ENCODE measurements at places on chromosomes 2 and 18.

GRCh38 chr18:32735781-32736180, 37.0 kb downstream of the KLHL14 start:
- DNase-seq, result peak; percentile 74

DNA sequence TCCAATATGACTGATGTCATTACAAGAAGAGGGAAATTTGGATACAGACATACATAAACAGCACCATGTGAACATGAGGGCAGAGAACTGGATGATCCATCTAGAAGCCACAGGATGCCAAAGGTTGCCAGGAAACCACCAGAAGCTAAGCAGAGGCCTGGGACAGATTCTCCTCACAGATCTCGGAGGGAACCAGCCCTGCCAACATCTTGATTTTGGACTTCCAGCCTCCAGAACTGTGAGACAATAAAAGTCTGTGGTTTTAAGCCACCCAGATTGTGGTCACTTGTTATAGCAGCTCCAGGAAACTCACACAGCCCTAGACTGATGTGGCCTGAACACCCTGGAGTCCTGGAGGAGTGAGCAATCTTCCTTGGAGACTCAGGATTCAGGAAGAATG, 351.6 kb downstream of the EIPR1 start:
- no peak for DNase-seq

DNA sequence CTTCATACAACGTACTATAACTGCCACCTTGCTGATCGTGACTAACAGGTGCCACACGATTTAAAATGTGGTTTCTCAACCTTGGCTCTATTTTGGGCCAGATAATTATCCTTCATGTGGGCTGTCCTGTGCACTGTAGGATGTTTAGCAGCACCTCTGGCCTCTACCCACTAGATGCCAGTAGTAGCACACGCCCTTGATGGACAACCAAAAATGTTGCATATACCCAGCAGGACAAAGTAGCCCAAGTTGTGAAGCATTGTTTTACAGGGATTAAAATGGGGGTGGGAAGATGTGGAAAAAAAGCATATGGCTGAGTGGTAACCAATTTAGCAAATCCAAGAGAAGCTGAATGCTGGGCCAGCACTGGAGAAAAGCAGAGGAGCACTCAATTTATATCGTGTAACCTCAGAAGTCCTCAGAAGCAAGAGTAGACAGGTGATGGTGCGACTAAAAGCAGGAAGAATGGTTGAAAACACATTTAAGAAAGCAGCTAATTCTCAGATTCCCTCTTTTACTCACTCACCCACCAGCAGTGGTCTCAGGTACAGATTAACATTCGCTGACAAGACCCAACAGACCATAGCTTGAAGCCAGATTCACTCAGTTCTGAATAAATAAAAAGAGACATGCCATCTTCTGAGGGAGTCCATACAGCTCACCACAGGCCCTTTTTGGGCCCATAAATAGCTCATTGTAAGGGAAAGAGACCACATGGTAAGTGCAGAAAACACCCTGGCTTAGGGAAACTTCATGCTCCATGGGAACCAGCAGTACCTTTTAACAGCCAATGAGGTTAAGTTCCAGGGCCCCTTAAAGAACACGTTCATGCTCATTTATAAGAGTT, 50.6 kb downstream of the RAPH1 start:
- DNase-seq, result peak; percentile 27

GRCh38 chr2:145715601-145716000, 1195.7 kb upstream of the ZEB2 start:
- peak; percentile 9 for DNase-seq

GRCh38 chr2:222713002-222713401, 41.5 kb downstream of the MOGAT1 start:
- DNase-seq, result peak; percentile 84

GRCh38 chr2:120963997-120964705, 228.5 kb downstream of the GLI2 start:
- peak; percentile 58 for DNase-seq

DNA sequence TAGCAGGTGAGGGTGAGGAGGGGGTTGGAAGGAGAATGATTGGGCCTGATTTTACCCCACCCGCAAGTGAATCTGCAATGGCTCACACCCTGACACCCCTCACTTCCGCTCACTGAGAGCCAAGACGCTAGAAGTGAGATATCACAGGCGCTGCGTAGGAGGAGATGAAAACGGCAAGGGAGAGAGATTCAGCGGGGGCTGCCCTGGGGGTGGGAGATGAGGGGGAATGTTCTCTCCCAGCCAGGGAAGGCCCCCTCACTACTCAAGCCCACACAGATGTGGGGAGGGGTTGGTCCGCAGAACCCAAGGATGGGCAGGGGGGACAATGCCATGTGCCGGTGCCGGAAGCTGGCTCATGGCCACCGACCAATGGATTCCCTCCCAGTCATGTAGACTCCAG, 32.9 kb downstream of the LOXHD1 start:
- no peak for DNase-seq

DNA sequence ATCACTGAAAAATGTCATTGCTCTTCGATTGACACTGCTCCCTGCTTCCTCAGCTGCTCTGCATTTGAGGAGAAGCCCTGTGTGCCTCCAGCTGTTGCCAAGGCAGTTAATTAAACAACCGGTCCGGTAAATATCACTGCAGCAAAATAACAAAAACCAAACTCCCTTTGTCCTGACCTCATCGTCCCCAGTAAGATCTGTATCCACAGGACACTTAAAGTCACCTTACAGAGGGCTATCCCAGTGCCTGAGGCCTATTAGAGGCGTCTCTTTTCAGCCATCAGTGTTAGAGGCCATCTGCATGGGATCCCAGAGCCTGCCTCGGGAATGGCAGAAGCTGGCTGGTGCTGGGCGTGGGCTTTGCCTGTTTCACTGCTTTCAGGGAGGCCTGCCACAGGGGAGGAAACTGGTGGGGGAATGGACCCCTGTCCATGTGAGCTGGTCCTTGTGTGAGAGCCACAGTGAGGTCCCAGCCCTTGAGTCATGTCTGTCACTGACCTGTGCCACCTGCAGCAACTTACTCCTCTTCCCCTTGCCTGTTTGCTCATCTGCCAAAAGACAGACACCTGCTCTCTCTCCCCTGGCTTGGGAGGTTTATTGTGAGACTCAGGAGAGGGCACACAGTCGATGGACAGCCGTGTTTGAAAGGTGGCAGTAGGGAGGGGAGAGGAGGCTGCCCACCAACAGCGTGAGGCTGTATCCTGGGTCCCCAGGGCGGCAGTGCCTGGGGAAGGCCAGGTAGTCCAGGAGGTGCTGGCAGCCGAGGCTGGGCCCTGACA, 117.7 kb upstream of the MCFD2 start:
- peak; percentile 34 for DNase-seq

GRCh38 chr2:174590928-174591648, 6.5 kb downstream of the WIPF1 start:
- DNase-seq, result peak; percentile 37

GRCh38 chr2:9747396-9747795, 95.9 kb upstream of the TAF1B start:
- no peak for DNase-seq

- DNase-seq, result no peak
Measured at GRCh38 chr2:239715606-239716005, 309.5 kb downstream of the NDUFA10 start.

GRCh38 chr2:33730193-33730592, 131.1 kb upstream of the FAM98A start:
- DNase-seq, result no peak

DNA sequence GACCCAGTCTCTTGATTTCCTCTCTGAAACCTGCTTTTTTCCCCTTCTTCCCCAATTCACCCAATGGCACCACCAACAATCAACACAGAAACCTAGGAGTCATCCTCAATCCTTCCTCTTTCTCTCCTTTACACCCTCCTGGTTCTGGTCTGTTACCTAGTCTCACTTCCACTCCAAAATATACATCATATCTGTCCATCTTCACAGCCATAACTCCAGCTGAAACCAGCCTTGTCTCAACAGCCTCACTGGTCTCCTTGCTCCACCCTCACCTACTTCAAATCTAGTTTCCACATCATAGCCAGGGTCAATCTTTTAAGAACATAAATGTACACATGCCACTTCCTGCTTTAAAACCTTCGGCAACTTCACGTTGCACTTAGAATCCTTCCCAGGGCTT, 11.8 kb upstream of the TWSG1 start:
- no peak for DNase-seq

GRCh38 chr18:75213611-75214331, 3.2 kb downstream of the TSHZ1 start:
- peak; percentile 53 for DNase-seq

GRCh38 chr18:59658941-59659340, 38.3 kb downstream of the CCBE1 start:
- DNase-seq, result no peak

DNA sequence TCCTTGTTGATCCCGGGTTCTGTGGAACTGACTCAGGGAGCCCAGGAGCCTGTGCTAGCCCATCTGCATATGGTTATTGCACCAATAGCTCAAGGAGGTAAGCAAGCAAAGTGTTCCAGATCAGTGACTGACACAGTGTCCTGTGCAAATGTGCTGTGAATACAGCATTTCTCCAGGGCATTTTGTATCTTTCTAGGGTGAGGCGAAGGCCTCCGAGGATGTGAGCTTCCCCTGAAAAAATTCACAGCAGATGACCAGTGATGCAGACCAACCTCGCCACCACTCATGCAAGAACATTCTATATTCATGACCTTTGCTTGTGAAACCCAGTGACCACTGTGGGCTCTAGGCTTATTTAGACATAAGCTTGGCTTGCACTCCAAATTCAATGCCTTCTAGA, 15.2 kb upstream of the NT5DC4 start:
- DNase-seq, result no peak

DNA sequence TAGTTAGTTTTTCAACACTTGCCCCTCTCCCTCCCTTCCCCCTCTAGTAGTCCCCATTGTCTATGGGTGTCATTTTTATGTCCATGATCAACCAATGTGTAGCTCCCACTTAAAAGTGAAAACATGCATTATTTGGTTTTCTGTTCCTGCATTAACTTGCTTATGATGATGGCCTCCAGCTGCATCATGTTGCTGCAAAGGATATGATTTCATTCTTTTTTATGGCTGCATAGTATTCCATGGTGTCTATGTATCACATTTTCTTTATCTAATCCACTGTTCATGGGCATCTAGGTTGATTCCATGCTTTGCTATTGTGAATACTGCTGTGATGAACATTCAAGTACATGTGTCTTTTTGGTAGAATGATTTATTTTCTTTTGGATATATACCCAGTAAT, 70.5 kb downstream of the PDE11A start:
- no peak for DNase-seq

DNA sequence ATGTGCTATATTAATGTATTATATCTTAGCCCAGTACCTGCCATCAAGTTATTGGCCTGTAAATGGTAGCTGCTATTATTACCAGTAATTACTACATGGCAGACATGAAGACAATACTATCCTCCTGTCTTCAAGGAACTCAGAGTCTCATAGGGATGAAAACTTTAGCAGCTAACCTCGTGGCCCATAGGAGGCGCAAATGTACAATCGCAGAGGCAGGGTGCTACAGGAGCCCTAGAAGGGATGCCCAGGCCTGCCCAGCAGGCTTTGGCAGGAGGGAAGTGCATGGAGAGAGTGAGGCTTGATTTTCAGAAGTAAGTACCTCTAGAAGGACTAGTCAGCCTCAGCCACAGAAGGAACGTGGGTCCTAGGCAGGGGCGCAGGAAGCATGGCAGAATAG, 44.7 kb upstream of the KIDINS220 start:
- DNase-seq, result peak; percentile 17

DNA sequence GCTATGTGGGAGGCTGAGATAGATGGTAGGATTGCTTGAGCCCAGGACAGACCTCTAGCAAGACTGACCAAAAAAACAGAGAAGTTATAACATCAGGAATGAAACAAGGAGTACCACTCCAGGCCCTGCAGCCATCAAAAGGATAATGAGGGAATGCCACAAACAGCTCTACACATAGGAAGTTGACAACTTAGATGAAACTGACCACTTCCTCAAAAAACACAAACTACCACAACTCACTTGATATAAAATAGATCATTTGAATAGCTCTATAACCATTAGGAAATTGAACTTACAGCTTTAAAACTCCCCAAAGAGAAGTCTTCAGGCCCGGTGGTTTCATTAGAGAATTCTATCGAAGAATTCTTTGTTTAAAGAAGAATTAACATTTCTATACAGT, 12.9 kb upstream of the ESPNL start:
- no peak for DNase-seq

All from fibroblast of skin of back (primary cell).